Stimulated activated CD4-positive, alpha-beta T cell treated with anti-CD3 and anti-CD28 coated beads, Interleukin-15, amount 100 ng/mL, for 24 hours (primary cell): ENCODE measurements at places on chromosomes 6 and 20.

DNA sequence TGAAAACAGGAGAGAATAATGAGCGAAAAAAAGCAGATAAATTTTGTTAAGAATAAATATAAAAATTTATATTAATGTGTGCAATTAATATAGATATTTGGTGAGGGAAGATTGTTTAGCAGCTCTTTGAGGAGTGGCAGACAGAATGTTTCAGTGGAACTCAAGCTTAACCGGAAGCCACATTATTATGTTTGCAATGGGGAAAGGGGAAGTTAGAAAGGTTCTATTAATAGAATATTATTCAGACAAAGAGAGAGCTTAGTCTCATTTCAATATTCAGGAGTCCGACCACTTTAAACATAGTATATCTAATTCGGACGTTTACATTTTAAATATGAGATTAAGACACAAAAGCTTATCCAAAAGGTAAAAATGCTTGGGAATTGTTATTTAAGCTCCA lies 81.6 kb upstream of the KHDRBS2 start:
- no peak for DNase-seq

GRCh38 chr6:71387179-71387578 lies 98.6 kb downstream of the OGFRL1 start:
- no peak for DNase-seq

- no peak for DNase-seq
Observed at GRCh38 chr6:161906571-161906970, 632.7 kb upstream of the AGPAT4 start.

GRCh38 chr6:38974389-38975151 lies 74.0 kb upstream of the GLP1R start:
- DNase-seq, result no peak

DNA sequence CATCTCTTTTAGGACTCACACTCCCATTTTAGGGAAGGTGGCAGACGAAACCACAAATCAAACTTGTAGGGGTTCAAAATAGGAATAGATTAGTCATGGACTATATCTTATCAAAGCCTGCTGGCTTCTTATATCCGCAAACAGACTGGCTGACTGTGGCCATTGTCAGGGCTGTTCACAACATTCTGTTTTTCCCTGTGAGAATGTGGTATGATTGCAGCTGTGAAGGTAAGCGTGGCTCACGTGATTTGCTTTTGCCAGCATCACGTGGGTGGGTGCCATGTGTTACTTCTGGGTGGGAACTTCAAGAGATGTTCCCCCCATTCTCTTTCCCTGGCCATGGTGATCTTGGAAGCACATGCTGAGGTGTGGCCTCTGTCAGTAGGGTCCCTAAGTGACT lies 5.9 kb downstream of the IP6K3 start:
- DNase-seq, result no peak

- no peak for DNase-seq
Observed at GRCh38 chr6:12339808-12340487, 49.8 kb downstream of the EDN1 start.

- DNase-seq, result peak; percentile 23
Observed at GRCh38 chr6:37860226-37860839, 40.8 kb downstream of the ZFAND3 start.

DNA sequence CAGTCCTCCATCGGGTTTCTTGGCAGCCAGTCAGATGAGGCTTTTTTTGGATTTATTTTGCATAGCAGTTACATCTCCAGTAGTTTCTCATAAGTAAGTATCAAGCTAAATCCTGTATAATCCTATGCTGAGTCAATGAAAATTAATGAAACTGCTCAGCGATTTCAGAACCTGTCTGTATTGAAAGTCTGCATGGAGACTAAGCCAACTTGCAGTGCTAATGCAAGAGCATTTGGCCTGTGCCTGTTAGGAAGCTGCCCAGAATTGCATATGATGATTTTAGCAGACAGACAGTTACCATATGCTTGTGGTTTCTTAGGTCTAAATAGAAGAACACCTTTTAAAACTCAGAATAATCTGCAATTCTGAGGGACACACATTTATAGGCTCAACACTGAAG lies 25.2 kb upstream of the LRRN4 start:
- DNase-seq, result no peak

DNA sequence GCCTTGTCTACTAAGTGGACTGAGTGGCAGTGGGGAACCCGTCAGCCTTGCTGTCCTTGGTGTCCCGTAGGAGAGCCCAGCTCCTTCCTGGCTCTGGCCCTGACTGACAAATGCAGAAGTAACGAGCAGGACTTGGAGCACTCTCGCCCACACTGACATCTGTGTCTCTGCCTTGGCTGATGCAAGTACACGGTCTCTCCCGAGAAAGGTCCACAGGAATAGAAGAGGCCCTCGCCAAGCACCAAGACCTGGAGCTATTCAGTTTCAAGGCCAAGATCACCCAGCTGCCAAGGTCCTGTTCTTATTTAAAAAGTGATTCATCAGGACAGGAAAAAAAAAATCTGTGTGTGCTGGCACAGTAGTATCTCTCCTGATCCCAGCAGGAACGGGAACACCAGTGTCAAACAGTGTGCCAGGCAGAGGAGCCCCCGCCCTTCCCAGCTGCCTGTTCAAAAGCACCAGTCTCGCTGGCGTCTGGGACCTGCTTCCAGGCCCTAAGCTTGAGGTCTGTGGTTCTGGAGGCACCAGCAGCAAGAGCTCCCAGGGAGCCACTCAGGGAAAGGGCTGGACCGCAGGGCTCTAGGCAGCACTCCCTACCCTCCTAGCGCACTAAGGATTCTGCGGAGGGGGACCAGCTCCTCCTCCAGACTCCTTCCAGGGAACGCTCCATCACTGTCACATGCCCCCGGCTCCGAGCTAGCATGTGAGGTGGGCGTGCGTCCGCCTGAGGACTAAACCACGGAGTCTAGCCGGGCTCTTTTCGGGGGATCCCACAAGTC lies 376.9 kb downstream of the RNGTT start:
- DNase-seq, result no peak

DNA sequence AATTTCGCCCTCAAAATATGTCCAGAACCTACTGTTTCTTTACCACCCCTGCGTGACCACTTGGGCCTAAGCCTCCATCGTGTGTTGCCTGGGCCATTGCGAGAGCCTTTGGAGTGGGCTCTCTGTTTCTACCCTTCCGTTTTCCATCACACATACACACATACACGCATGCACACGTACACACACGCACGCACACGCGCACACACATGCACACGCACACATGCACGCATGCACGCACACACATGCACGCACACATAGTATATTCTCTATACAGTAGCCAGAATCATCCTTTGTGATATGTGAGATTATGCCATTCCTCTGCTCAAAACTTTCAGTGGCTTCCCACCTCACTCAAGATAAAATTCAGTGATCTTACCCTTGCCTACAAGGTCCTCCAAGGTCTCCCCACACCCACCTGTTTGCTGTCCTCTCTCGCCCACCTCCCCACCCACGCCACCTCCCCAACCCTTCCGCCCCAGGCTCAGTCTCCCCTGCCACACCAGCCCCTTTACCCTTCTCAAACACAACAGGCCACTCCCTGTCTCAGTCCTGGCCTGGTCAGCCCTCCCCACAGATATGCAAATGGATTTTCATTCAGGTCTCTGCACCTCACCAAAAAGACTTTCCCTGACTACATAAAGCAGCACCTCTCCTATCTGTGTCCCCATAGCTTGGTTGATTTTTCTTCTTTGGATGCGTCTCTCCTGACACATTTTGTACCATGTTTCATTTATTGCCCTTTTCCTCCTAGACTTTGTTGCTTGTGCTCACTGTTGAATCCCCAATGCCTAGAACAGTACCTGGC lies 559.6 kb downstream of the CD83 start:
- DNase-seq, result no peak

DNA sequence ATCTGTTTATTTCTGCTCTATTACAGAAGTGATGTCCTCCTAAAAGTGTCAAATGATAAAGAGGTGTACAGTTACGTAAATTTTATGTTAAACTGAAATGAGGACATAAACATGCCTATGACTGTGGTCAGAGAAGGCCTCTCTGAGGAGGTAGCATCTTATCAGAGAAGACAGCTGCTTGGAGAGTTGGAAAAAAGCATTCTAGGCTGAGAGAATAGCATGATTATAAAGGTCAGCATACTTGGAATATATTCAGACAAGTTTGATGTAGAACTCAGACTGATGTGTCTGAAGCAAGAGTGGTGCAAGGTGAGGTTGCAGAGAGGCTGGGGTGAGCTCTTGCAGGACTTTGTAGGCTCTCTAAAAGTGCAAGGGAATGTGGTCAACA lies 3.1 kb upstream of the PCNA start:
- no peak for DNase-seq

DNA sequence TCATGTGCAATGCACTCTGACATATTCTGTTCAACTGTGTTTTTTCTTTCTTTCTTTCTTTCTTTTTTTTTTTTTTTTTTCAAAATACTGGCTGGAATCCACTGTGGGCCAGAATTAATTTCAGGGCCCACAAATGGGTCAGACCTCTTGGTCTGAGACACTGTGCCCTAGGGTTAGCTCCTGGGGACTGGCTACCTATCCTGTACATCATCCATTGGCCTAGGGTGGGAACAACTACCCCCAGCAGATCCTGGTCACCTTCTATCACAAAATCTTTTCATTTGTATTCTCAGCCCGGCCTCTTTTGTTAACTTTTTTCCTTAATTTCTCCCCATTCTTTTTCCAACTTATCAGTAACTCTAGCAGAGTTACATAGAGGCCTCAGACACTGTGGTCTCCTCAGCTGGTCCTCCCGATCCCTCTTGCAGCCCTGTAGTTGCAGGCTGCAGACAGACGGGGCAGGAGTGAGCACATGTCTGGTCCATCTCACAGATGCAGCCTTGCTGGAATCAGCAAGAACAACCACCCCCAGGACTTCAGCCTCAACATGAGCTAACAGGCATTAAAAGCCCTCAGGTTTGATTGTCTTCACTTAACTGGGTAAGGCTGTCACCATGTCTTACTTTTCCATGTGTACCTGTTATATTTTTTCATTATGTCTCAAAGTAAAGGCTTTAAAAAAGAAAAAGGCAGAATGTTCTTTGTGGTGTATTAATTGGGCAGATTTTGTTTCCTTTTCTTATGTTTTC lies 41.3 kb downstream of the TXLNB start:
- DNase-seq, result peak; percentile 63

GRCh38 chr6:100465701-100466409 lies 1.1 kb upstream of the SIM1 start:
- DNase-seq, result no peak

- DNase-seq, result no peak
Observed at GRCh38 chr6:44667226-44667625, 279.7 kb downstream of the CDC5L start.

DNA sequence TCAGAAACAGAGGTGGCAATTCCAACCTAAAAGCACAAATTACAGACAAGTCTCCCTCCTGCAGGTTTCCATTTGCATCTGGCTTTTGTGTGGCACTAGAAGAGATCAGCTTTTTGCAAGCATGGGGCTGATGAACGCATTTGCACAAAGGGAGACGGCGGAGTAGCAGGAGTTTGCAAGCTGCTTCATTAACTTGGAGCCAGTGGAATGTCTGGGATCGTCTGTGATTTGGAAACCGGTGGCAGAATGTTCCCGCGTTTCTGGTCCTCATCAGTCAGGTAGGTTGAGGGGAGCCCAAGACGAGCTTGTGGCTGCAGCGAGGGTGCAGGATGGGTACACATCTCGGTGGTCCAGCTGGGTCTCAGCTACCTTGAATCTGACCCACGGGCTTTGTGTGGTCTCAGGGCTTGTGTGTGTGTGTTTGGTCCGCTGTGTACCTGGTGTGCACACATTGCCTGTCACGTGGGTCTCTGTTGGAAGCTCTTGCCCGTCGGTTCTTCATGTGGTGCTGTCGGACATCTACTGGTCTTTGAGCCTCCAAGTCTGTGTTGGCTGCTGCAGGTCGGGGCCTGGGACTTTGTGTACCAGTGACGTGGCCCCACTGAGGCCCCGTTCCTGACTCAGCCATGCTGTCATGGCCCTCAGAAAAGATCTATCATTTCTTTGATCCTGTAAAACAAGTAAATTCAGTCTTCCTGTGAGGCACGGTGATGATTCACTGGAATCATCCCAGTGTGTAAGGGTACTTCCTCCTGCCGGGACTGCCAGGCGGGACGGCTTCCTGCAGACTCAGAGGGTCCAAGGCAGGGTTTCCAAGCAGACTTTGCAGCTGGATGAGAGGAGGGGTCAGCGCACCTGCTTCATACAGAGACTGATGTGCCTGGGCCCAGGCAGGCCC lies 12.4 kb upstream of the MYT1 start:
- DNase-seq, result no peak

- no peak for DNase-seq
Observed at GRCh38 chr20:38291966-38292365, 12.0 kb upstream of the BPI start.

DNA sequence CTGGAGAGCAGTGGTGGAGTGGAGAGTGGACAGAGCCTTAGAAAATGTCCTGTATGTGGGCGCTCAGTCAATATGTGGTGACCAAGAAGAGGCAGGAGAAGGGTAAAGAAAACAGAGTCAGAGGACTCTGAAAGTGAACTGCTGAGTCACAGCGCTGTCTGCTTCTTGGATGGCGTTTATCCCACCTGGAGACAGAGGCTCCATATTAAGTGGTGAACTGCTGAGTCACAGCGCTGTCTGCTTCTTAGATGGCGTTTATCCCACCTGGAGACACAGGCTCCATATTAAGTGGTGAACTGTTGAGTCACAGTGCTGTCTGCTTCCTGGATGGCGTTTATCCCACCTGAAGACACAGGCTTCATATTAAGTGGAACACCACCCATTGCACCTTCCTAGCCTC lies 119.3 kb upstream of the RALGAPA2 start:
- DNase-seq, result no peak

- DNase-seq, result no peak
Observed at GRCh38 chr6:33007831-33008400, 1.5 kb downstream of the HLA-DOA start.

- no peak for DNase-seq
Observed at GRCh38 chr20:44746367-44747165, 901 bp downstream of the KCNK15 start.

DNA sequence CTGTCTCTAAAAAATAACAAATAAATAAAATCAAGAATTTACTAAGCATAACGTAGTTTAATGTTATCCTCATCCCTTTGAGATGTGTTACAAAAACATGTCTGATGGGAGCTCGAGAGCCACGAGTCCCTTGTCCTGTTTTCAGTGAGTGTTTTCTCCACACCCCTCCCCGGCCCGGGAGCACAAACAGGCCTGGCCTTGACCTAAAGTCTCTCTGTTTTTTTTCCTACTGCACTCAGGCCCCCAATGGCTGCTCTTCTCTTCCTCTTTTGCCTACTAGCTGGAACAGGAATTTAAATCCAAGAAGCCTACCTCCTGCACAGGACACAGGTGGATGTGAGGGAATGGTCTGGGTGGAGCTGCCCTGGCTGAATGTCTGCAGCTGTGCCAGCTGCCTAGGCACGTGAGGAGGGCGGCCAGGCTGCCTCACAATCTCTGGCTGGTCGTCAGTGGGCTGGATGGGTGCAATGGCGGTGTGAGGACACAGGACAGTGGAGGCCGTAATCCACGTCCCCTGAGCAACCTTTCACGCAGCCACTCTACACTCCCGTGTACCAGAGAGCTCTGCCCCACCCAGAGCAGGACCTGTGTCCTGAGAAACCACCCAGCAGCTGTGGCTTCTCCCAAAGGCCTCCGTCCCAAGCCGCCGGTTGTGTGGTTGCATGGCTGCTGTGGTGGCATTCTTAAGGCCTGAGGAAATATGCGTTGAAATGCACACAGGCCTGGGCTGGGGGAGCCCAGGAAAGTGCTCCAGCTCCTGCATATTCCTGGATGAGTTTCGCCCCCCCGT lies 117.5 kb downstream of the FAM120B start:
- no peak for DNase-seq
